Left renal cortex interstitium (tissue), 4 donors: ENCODE measurements at places on chromosomes 16 and 17.
A peak's percentile ranks its signal among the peaks of the same experiment; 100 is the strongest.

DNA sequence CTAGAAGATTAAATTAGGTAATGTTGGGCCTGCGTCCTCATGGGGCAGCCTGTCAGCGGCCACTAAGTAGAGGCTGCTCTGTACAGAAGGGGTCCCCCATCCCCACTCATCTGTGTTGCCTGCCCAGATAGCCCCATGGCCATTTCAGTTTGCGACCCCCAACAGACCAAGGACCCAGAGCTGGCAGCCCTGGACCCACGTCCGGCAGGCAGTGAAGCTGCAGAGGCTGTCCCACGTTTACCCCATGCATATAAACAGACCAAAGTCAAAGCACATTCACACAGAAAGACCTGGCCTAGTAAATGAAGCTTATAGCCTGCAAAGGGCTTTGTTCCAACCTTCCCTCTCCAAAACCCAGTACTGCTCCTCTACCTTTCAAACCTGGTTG lies 4.6 kb downstream of the PDF start:
- no peak for DNase-seq

DNA sequence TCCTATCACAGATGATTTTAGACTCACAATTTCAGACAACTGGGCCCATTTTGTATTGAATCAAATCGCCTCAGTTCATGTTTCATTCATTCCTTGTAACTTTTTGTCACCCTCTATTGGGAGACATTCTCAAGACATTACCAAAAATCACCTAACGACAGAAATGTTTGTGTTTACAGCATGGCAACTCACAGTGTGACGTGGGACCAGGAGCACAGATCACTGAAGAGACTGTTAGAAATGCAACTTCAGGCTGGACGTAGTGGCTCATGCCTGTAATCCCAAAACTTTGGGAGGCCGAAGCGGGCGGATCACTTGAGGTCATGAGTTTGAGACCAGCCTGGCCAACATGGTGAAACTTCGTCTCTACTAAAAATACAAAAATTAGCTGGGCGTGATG lies 249.6 kb downstream of the NTN1 start:
- DNase-seq = no peak

DNA sequence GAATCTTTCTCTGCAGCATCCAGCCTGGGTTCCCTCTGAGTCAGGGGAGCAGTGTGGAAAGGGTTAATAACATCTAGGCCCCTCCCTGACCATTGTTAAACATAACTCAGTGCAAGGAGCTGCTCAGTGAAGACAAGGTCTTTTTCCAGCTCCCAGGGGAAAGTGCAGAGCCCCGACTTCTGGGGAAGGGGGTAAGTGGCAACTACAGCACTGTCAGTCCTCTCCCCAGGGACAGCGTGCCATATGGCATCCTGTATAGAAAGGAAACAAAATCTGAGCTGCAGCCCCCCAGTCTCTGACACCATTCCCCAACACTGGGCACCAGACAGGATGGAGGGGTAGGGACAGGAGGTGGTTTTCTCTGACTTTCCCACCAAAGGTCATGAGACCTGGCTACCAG lies 7.8 kb downstream of the MRPL27 start:
- DNase-seq = no peak

DNA sequence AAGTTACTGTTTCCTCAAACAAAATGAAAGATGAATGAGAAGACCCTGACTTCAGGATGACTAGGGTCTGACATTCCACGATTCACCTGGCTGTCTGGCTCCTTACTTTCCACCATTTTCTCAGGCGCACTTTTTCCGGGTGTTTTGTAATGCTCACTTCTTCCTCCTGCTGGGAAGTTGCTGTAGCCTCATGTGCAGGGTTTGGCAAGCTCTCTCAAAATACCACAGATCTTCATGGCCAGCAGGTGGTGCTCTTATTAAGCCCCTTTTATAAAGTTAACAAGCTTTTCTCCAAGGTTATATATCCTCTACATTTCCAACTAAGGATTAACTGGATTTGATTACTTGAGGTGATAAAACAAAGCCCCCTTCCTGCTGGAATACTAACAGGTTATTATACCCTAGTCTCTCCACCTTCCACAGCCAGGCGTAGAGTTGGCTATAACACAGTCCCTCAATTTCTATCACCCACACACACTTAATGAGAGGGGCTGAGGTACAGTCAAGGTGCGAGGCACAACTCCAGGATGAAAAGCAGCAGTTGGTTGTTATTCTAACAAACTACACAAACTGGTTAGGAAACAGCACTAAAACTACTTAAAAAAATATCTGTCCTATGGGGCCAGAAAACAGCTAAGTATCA lies 45.4 kb downstream of the STH start:
- peak; percentile 82 for DNase-seq

- DNase-seq = no peak
Observed at GRCh38 chr16:4564661-4565267, 8.6 kb downstream of the C16orf96 start.

- DNase-seq = no peak
Observed at GRCh38 chr16:880471-881171, 80.1 kb upstream of the GNG13 start.

DNA sequence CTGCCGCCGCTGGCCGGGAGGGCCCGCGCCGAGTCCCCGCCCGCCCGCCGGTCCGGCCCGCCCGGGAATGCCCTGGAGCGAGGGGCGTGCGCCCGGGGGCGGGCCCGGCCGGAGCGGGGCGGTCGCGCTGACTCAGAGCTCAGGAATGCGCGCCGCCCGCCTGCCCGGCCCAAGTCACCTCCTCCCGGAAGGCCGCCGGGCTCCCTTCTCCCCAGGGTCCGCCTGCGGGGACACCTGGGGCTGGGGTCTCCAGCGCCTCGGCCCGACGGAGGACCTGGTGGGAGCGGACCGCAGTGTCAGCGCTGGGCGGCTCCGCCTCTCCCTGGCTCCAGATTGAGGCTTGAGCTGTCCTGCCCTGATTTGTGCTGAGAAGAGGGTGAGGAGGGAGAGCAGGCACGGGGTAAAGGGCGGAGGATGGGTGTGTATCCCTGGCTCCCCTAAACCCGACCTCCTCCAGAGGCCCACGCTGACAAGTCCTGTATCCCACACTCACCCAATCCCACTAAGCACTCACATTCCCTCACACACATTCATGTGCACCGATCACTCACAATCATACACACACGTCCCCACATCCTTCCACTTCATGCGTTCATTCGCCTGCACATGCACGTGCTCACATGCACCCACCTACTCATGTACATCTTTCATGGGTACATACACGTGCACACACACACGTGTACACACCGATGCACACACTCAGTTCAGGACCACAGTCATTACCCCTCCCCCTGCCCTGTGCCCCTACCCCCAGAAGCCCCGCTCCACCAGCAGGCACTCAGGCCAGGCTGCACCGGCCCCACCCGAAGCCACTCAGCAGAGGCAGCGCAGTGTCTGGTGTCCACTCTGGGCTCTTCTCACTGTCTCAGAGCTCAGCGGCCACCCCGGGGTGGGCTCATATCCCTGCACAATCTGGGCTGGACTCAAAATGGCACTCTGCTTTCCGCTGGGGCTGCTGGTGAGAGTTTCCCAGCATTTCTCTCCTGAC lies at the start of gene RHBDF1:
TSS of gene RHBDF1 (minus strand) at position 71 of the 988 bp plus-strand sequence. CDS start 7,616 bp downstream, outside the sequence.
- peak; percentile 56 for DNase-seq

- DNase-seq = no peak
Observed at GRCh38 chr17:66967837-66968543, 3.5 kb downstream of the CACNG4 start.

GRCh38 chr17:72306037-72306436 lies 185.2 kb downstream of the SOX9 start:
- no peak for DNase-seq

GRCh38 chr17:48225725-48226567 lies 118.4 kb downstream of the SNX11 start:
- no peak for DNase-seq

GRCh38 chr16:58428621-58429542 lies 36.6 kb downstream of the GINS3 start:
- no peak for DNase-seq

DNA sequence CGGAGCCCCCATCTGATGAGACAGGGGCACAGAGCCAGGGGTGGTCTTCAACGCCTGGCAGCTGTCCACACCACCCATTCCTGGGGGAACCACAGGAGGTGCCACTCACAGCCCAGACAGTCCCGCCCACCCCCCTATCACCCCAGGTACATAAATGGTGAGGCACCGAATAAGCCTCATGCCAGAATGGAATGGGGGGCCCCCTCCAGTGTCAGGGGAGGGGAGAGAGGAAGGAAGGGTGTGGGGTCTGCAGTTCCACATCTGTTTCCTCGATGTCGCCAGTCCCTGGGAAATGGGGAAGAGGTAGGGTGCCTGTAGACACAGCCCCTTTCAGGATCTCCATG lies 1.7 kb downstream of the TMC6 start:
- DNase-seq = no peak

DNA sequence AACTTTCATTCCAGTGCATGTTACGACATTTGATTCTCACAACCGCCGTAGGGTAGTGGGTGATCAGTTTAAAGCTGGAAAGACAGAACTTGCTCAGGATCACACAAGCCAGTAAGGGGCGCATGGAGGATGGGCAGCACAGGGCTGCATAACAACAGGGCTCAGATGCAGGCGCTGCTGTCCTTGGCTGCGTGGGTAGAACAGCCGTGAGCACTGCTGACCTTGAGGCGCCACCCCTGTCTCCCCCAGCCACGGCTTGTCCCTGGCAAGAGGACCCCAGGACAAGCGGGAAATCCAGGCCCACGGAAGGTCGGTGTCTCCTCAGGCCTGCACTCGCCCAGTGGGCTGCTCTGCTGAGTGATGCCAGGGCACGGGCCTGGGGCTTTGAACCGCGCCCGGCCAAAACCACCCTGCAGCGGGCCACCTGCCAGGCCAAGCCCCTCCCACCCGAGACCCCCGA lies 84.7 kb downstream of the LMF1 start:
- no peak for DNase-seq

DNA sequence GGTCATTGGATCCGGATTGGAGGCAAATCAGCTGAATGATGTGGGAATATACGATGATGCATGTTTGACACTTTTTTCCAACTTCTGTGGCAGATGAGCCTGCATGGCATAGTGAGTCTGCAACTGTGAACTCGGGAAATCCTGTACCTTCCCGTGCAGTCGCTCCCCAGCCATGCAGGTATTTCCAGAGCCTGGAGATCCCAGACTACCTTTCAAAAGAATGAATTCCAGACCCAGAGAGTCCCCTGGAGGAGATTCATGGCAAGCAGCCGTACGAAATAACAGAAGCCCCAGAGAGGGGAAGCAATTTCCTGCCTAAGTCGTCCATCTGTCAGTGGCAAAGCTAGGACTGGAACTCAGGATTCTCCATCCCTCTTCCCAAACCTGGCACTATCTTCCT lies 75.7 kb upstream of the FAM20A start:
- DNase-seq = no peak

DNA sequence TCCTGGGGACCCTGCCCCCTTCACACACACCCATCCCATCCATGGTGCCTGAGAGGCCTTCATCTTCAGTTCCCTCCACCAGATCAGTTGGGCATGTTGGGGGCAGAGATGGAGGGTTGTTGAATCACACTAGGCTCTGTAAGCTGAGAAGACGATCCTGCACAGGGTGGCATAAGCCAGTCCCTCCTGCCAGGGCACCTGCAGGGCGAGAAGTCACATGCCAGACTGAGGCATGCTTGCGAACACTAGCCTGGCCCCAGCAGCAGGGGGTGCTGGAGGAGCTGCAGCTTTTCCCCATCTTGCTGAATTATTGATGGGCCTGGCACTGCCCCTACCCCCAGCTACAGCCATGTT lies 6.1 kb upstream of the TBX2 start:
- no peak for DNase-seq

DNA sequence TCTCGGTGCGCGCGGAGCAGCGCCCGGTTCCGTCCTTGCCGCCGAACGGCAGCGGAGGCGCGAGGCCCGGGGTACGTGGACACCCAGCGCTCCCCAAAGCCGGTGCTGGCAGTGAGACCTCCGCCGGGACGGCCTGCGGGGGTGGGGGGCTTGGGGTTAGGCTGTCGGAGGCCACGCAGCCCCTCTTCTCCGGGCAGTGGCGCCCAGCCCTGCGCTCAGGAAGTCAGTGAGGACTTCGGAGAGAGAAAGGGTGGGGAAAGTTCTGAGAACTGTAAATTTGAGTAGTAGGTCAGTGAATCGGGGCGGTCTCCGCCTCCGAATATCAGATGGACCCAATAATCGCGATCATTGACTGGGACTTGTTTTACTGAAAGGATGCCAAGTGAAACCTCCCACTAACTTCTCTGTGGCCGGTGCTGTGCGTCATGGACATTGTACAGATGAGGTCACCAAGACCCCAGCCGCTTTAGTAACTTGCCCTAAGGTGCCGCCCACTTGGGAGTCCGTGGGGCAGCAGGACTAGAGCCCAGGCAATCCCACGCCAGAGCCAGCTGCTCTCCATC lies 468 bp downstream of the IL4R start:
- peak; percentile 23 for DNase-seq

GRCh38 chr16:1488054-1488601 lies 616 bp downstream of the PTX4 start:
- no peak for DNase-seq

DNA sequence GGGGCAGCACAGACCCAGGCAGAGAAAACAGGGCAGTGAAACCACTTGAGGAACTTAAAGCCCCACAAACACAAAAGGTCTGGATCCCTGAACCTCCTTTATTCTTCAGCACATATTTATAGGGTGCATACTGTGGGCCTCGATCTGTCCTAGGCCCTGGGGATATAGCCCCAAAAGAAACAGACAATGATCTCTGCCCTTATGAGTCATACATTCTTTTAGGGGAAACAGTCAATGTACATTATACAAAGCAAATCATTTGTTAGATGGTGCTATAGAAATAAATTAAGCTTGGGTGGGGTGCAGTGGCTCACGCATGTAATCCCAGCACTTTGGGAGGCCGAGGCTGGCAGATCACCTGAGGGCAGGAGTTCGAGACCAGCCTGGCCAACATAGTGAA lies 10.0 kb upstream of the HES7 start:
- DNase-seq = no peak

- no peak for DNase-seq
Observed at GRCh38 chr16:57859331-57859730, 57.0 kb upstream of the KIFC3 start.

- DNase-seq = no peak
Observed at GRCh38 chr17:80320496-80320895, 59.8 kb downstream of the RNF213 start.

- DNase-seq = no peak
Observed at GRCh38 chr17:72565006-72565405, 444.2 kb downstream of the SOX9 start.

GRCh38 chr17:74117999-74118421 lies 85.5 kb upstream of the RPL38 start:
- no peak for DNase-seq
